ENCODE measurements at places on chromosomes 5 and 9. TPM values are rescaled to one million over a fixed set of nuclear protein-coding genes. Genes with fewer than 3 reads are reported as not detected.

- DNase-seq = no peak
- peaks cover 23% of the 10 kb centered on the region for H3K4me1 ChIP-seq
- no peaks in the 10 kb centered on the region for H3K27me3 ChIP-seq
- H3K27ac ChIP-seq = no peak overlapping the region
- H3K36me3 ChIP-seq = no peaks in the 10 kb centered on the region
Measured at GRCh38 chr5:74672215-74672877, 12.7 kb upstream of the HEXB start.

GRCh38 chr5:10734832-10735523 is 26.1 kb downstream of the DAP start:
- peaks cover 26% of the 10 kb centered on the region for H3K36me3 ChIP-seq
- H3K27me3 ChIP-seq = no peaks in the 10 kb centered on the region
- H3K4me3 ChIP-seq = no peak overlapping the region
- DNase-seq = no peak
- no peaks in the 10 kb centered on the region for H3K4me1 ChIP-seq
- H3K27ac ChIP-seq = no peak overlapping the region

GRCh38 chr5:6788956-6789649 is 75.9 kb downstream of the TENT4A start:
- H3K27me3 ChIP-seq = peaks cover 4% of the 10 kb centered on the region
- H3K27ac ChIP-seq = no peak overlapping the region
- H3K4me3 ChIP-seq = no peak overlapping the region
- H3K4me1 ChIP-seq = peaks cover 8% of the 10 kb centered on the region

DNA sequence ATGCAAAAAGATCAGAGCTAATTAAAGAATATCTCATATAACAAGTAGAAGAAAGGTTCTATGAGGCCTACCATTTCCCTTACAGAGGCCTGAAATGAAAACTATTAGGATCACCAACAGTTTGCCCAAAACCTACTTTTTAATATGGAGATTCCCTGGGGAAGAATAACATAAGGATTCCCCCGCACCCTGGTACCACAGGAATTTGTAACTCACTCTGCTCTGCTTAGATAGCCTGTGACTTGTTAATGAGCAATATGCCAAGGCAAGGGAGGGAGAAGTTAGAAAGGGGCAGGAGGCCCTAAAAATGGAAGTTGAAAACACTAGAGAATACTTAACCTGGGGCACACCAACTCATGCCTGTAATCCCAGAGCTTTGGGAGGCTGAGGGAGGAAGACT is 107.0 kb downstream of the CDH6 start:
- H3K4me3 ChIP-seq = no peak overlapping the region
- H3K36me3 ChIP-seq = peaks cover 32% of the 10 kb centered on the region
- no peaks in the 10 kb centered on the region for H3K4me1 ChIP-seq
- no peak for DNase-seq
- H3K27me3 ChIP-seq = no peaks in the 10 kb centered on the region
- H3K27ac ChIP-seq = no peak overlapping the region

DNA sequence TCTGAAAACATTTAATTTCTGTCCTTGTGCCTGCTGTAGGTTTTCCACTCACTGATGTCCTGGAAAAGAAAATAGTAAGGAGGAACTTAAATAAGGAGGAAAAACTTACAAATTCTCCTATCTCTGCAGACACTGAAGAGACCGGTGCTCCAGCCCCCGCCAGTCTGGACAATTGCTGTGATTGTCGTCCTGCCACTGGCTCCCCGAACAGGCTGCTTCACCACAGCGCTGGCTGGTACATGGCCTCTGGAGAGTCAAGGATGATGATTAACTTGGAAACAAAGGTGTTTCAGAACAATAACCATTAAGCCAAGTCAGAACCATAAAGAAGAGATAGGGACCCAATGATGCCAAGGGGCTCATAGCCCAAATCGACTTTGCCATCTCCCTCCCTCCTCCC is 7.3 kb downstream of the PLAC8L1 start:
- peaks cover 4% of the 10 kb centered on the region for H3K4me1 ChIP-seq
- H3K27me3 ChIP-seq = no peaks in the 10 kb centered on the region
- no peak for DNase-seq
- H3K27ac ChIP-seq = no peak overlapping the region

DNA sequence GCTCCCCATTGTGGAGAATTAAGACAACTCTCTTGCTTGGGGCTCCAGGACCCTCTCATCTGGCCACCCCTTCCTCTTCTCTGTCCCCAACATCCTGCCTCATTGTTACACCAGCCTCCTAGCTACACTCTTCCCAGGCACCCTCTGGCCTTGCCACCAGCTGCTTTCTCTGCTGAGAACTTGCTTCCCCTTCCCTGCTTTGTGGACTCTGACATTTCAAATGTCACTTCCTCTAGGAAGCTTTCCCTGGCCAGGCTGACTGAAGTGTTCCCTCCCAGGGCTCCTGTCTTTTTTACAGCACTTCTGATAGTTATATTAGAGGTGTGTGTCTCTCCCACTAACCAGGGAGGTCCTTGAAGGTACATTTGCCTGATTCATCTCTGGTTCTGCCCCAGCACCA is 194.0 kb upstream of the KLF4 start:
- H3K36me3 ChIP-seq = no peaks in the 10 kb centered on the region
- H3K27me3 ChIP-seq = peaks cover 3% of the 10 kb centered on the region
- no peak overlapping the region for H3K4me3 ChIP-seq
- no peak for DNase-seq

DNA sequence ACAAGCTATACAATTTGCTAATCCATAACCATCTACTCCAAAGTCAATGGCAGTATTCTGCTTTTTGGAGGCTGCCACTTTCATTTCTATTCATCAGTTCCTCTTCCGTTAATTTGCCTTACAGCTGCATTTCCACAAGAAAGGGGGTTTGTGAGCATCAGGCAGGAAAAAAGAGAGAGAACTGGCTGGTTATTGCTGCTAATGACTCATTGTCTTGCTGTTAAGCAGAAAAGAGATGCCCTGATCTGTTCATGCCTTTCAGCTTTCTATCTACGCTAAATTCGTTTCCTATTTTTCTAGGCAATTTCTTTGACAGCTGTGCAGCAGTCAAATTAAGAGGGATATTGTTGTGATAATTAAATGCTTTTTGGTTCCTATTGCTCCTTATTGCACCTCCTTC is 65.9 kb upstream of the GNAQ start:
- H3K27me3 ChIP-seq = no peaks in the 10 kb centered on the region
- no peak overlapping the region for H3K27ac ChIP-seq
- no peak for DNase-seq
- no peak overlapping the region for H3K4me3 ChIP-seq

GRCh38 chr9:136297016-136297691 is 6.7 kb downstream of the CCDC187 start:
- no peak overlapping the region for H3K4me3 ChIP-seq
- peaks cover 7% of the 10 kb centered on the region for H3K4me1 ChIP-seq
- no peaks in the 10 kb centered on the region for H3K27me3 ChIP-seq
- no peak overlapping the region for H3K27ac ChIP-seq

DNA sequence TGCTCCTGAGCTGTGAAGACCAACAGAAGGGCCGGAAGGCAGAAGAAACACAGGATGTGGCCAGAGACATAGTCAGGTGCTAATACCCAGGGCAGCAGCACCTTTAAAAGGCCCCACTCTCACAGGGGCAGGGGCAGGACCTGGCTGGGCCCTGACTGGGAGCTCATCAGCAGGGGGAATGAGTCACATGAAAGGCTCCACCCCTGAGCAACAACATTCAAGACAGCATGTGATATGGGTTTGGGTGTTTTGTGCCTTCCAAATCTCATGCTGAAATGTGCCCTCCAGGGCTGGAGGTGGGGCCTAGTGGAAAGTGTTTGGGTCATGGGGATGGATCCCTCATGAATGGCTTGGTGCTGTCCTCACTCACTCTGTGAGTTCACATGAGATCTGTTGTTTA is 181.7 kb downstream of the ERCC6L2 start:
- H3K27me3 ChIP-seq = no peaks in the 10 kb centered on the region
- peaks cover 22% of the 10 kb centered on the region for H3K4me1 ChIP-seq
- H3K4me3 ChIP-seq = no peak overlapping the region
- DNase-seq = no peak
- peaks cover 2% of the 10 kb centered on the region for H3K36me3 ChIP-seq

GRCh38 chr5:56412601-56413379 is 179.7 kb upstream of the ANKRD55 start:
- no peaks in the 10 kb centered on the region for H3K36me3 ChIP-seq
- no peak for DNase-seq
- H3K4me3 ChIP-seq = no peak overlapping the region
- no peaks in the 10 kb centered on the region for H3K27me3 ChIP-seq
- peaks cover 31% of the 10 kb centered on the region for H3K4me1 ChIP-seq

- DNase-seq = no peak
- peaks cover 14% of the 10 kb centered on the region for H3K4me1 ChIP-seq
- H3K27me3 ChIP-seq = peaks cover 37% of the 10 kb centered on the region
- no peak overlapping the region for H3K27ac ChIP-seq
Measured at GRCh38 chr9:124752967-124753366, 18.1 kb downstream of the NR6A1 start.

- peaks cover 12% of the 10 kb centered on the region for H3K36me3 ChIP-seq
- no peaks in the 10 kb centered on the region for H3K27me3 ChIP-seq
- no peak overlapping the region for H3K4me3 ChIP-seq
- DNase-seq = no peak
- no peak overlapping the region for H3K27ac ChIP-seq
Measured at GRCh38 chr5:34806532-34806931, 32.4 kb upstream of the TTC23L start.

GRCh38 chr9:38346811-38347210 is 45.7 kb upstream of the ALDH1B1 start:
- H3K27ac ChIP-seq = no peak overlapping the region
- peaks cover 11% of the 10 kb centered on the region for H3K4me1 ChIP-seq
- H3K27me3 ChIP-seq = peaks cover 6% of the 10 kb centered on the region
- no peak overlapping the region for H3K4me3 ChIP-seq
- DNase-seq = no peak

The C9orf50 gene
- 0.27 TPM for total RNA-seq

The MACIR gene
- 27.2 TPM for total RNA-seq

The DAB2 gene
- 9.5 TPM for total RNA-seq

The TOR4A gene
- 0.86 TPM for total RNA-seq

The ANKDD1B gene
- 0.20 TPM for total RNA-seq

The MTREX gene
- 97.2 TPM for total RNA-seq

The UGT3A2 gene
- 0.64 TPM for total RNA-seq

The ANKH gene
- total RNA-seq = 28.6 TPM

The BTNL9 gene
- total RNA-seq = not detected
